Kidney tubule cell (primary cell): ENCODE measurements at places on chromosomes 16 and 17.

- DNase-seq: no peak
Observed at GRCh38 chr16:3059723-3060242, 5.7 kb upstream of the IL32 start.

GRCh38 chr17:9195961-9196670 lies 174.8 kb downstream of the NTN1 start:
- DNase-seq: no peak

DNA sequence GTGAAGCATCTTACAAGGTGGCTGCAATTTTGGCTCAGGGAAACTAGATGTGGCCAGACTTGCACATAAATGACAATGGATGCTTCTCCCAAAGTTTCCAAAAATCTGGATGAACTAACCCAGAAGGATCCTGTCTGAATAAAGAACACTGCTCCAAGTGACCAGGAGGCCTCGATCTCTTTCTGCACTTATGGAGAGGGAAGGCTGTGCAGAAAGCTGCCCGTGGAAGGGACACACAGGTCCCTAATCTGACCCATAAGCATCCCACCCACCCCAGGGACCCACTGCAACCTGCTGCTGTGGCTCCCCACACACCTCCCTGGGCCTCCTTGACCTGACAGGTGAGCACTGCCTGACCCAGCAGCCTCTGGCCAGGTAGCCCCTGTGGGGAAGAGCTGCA lies 74.6 kb upstream of the SEC14L1 start:
- no peak for DNase-seq

- peak; percentile 65 for DNase-seq
Observed at GRCh38 chr16:25151996-25152395, 40.5 kb downstream of the LCMT1 start.

DNA sequence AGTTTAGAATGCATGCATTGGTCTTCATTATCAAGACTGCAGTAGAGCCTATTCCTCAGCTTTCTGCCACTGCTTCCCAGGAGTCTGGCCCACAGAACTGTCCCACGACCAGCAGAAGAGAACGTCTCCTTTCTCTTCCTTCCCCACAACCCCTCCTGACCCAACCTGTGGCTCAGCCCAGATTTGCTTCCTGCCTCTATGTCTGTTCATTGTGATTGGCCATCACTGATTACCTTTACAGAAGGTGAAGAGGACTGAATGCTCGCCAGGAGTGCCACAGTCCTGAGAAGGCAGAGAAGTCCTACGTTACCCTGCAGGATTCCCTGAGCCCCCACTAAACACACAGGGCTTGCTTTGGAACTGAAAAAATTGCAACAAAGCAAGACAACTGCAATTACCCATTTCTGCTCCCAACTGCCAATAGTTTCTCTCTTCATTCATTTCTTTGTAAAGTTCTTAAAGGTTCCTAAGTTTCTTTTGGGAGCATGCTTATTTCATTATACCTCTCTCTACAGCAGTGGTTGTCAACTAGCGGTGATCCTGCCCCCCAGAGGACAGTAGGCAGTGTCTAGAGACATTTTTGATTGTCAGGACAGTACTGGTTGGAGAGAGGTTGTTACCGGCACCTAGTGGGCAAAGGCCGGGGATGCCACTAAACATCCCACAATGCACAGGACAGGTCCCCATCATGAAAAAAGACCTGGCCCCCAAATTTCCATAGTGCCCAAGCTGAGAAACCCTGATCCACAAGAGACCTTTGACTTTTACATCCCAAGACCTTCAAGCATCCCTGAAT lies 4.5 kb upstream of the NAT9 start:
- peak; percentile 54 for DNase-seq
